ENCODE measurements at places on chromosomes 5 and 9.

DNA sequence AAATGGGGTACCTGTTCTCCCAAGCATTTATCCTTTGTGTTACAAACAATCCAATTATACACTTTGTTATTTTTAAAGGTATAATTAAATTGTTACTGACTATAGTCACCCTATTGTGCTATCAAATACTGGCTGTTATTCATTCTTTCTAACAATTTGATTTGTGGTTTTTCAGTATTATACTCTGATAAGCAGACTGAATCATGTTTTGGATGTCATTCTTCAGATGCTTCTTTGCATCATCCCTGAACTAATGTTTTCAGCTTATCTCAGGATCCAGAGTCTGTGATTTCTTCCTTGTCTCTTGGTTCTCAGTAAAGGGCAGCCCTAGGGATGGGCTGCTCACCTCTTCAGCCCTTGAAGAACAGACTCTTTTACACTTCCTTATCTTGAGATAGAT, 177.8 kb upstream of the SGCD start:
- DNase-seq, result no peak

DNA sequence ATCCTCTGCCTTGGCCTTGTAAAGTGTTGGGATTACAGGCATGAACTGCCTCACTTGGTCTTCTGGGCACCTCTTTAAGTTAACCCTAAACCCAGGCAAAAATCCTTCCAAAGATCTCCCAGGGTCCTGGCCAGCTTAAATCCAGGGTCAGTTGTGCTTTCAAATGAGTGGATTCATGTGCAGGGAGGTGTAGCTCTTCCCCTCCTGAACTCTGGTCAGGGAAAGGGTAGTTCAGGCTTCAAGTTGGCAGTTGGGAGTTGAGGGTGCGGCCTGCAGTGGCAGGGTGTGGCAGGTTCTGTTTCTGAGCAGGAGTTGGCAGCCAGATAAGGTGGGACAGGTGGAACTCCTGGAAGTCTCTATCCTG, 3.6 kb downstream of the HNRNPAB start:
- DNase-seq, result peak; percentile 86

- DNase-seq, result no peak
Measured at GRCh38 chr5:150272531-150272930, 17.0 kb downstream of the CAMK2A start.

DNA sequence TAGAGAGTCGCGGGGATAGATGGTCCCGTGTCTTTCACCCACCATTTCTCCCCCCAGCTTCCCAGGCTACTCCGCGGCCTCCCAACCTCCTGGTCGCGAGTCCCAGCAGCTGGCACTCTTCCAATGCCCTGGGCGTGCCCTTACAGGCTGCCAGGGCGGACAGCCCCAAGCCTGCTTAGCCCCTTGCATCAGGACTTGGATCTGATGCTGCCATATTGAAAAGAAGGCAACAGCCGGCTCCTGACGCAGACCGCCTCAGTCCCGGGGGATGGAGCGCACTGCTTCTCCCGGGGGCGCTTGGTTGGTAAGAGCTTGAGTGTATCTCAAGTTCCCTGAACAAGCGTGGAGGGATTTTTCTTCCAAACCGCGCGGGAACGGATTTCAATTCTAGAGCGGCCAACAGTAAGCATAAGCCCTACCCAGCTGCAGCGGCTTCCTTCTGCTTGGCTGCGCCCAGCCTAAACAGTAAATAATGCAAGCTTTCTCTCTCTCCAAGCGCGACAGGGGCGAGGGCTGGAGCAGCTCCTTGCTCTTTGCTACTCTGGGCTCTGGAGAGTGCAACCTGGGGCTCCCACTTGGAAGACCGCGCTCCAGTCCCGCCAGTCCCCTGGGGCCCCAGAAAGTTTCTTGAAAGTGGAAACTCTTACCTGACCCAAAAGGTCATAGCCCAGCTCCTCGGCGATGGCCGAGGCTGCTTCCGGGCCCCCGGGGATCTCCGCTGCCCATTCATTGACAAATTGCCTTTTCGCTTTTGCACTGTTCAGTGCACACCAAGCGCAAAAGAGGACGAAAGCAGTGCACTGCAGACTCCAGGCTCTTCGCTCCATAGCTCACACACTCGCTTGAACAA, 607 bp downstream of the PCSK1 start:
- no peak for DNase-seq

DNA sequence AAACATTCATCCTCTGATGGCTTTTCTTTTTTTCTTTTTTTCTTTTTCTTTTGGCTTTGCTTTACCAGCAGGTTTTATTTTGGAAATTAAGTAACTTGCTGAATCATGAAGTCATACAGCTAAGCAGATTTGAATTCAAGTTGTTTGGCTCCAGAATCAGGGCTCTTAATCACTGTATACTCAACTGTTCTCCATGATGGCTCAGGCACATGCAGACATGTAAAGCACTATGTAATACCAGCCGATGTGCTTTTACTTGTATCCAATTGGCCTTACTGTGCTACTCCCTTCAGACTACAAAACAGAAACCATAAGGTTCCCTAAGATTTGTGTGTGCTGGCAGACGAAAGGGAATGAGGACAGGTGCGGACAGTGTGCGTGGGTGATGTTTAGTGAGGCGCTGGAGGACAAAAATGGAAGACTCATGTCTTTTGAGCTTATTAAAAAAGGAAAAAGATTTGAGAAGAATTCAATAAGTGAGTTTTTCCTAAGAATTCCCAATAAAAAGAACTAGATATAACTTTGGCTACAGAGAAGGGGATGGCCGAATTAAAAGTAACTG, 44.7 kb upstream of the OTP start:
- DNase-seq, result no peak
